ENCODE measurements at places on chromosomes 4 and X.
A peak's percentile ranks its signal among the peaks of the same experiment; 100 is the strongest.

DNA sequence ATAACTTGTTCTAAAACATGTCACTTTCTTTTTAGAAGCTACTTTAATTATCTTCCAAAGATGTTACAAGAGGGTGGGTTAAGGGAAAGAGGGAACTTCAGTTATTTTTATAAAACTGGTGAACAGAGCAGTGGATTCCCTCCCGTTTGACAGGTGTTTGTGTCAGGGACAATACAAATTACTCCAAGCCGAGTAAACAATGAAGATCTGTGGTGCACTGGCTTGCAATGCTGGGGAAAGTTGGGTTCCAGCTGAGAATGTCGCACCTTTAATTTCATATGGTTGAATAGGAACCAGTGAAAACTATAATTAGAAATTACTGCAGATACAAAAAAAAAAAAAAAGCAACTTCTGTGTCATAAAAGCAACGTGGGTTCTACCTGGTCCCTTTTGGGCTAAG, 98.6 kb upstream of the TTC29 start:
- peak; percentile 8 for DNase-seq

DNA sequence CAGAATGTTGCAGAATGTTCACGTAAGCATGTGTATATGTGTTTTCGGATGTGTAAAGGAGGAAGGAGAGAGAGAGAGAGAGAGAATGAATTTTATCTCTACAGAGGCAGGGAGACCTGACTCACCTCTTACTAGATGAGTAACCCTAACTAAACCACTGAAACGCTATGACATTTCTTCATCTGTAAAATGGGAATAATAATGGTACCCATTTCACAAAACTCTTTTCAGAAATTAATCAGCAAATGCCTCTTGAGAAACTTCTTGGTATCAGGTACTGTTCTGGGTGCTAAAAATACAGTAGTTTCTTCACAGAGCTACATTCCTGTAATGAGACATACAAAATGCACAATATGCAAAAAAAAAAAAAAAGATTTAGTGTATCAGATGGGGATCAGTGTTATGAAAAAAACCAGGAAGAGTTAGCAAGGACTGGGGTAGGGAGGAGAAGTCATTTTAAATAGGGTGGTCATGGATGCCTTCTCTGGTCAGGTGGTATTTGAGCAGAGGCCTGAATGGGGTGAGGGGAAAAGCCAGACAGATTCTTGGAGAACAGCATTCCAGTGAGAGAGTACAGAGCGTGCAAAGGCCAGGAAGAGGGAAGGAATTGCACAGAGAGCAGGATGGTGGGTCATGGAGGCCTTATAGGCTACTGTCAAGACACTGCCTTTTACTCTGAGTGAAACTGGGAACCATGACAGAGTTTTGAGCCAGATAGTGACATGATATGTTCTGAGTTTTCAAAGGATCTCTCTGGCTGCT, 84.9 kb upstream of the SPANXB1 start:
- DNase-seq = no peak

DNA sequence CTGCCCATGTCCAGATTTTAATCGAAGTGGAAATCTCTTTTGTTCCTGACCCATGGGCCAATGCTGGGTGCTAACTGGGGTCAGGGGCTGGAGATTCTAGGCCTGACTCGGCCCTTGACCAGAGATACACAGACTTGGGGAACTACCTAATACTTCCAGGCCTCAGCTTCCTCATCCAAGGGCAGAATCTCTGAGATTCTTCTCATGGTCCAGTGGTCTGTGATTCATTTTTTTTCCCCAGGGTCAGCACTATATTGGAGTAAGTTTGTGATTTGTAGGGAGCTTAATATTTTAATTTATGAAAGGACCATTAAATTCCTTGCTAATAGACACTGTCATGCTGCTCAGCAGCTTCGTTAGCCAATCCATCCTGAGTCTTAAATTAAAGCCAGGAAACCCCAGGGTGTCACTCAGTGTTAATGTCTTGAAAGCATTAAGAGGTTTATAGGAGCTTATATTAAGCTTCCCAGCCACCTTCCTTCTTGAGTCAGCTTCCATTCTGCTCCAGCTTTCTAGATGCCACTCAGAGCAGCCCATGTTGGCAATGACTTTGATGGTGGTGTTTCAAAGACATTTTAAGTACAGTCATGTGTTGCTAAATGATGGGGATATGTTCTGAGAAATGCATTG, 27.0 kb upstream of the PROM1 start:
- DNase-seq = no peak

GRCh38 chr4:38230121-38230801, 270.1 kb downstream of the PTTG2 start:
- no peak for DNase-seq

DNA sequence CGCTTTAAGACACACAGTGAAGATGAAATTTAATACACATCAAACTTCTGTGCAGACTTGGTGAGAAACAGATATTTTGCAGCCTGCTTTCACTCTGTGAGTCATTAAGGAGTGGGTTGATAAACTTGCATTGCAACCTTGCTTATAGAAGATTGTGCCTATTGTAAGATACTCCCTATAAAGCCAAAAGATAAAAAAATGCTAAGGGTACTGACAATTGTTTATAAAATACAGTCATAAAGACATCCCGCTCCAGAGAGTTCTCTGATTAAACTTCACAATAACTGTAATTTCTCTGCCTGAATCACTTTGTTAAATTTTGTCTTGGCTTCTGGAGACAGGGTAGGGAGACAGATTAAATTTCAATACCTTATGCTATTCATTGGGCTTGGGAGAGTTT, 49.1 kb downstream of the GALNT7 start:
- no peak for DNase-seq

GRCh38 chrX:153882557-153882956, 3.4 kb downstream of the L1CAM start:
- DNase-seq = no peak

GRCh38 chrX:147550217-147550616, 361.5 kb upstream of the FMR1 start:
- DNase-seq = peak; percentile 19

- peak; percentile 7 for DNase-seq
Observed at GRCh38 chr4:77582156-77582555, 23.5 kb upstream of the CXCL13 start.

DNA sequence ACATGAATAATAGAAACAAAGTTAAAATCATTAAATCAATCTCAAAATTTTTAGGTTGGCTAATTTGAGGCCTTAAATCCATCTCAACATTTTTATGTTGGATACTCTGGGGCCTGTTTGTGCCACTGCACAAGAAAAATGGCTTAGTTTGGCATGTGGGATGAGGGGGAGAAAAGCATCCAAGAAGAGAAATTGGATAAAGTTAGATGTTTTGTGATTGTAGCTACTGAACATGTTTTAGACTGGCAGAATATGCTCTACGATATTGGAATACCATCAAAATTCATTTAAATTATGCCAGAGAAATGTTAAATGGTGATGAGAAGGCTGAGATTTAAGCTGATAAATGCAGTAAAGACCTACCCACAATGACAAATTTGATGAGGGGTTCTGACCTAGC, 376.9 kb downstream of the CXXC4 start:
- DNase-seq = no peak

- DNase-seq = peak; percentile 99
Observed at GRCh38 chr4:128386761-128387599, 99.4 kb upstream of the PGRMC2 start.

DNA sequence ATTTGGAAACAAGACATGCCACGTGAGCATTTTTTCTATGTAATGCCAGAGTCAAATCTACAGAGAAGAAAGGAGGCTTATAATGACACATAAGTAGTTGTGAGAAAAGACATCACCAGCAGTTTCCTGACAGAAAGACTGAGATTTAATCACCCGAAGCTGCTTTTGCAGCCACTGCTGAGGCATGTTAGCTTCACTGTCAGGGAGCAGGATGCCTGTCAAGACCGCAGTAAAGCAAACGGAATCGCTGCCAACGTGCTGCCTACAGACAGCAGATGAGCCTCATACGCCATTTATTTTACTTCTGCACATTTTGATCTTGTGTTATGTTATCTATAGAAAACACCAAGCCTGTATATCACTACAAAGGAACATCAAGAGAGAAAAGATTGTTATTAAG, 68.7 kb upstream of the NDST3 start:
- DNase-seq = no peak
